ENCODE measurements at places on chromosomes 3 and 15. TPM values are rescaled to one million over a fixed set of nuclear protein-coding genes. Genes with fewer than 3 reads are reported as not detected.

DAZL gene
- not detected for total RNA-seq

STAC gene
- 3.9 TPM for total RNA-seq

LSAMP gene
- total RNA-seq: 97.1 TPM

CAMK1 gene
- 39.8 TPM for total RNA-seq

CHRNA5 gene
- 2.0 TPM for total RNA-seq

TEX55 gene
- not detected for total RNA-seq

ATP2B2 gene
- 76.2 TPM for total RNA-seq

C3orf52 gene
- total RNA-seq: 0.25 TPM

PROS1 gene
- total RNA-seq: 7.6 TPM

GOLIM4 gene
- 16.0 TPM for total RNA-seq

ITGA11 gene
- 1.5 TPM for total RNA-seq

DBR1 gene
- 22.6 TPM for total RNA-seq

UBA5 gene
- 86.3 TPM for total RNA-seq

CLDN18 gene
- total RNA-seq: under 0.01 TPM

CDHR4 gene
- total RNA-seq: under 0.01 TPM

CPEB1 gene
- total RNA-seq: 2.5 TPM

HCN4 gene
- 4.4 TPM for total RNA-seq

MAPK6 gene
- 64.2 TPM for total RNA-seq

LRRC2 gene
- total RNA-seq: 2.5 TPM

ST8SIA2 gene
- 77.4 TPM for total RNA-seq

TUSC7 gene
- total RNA-seq: 0.25 TPM

APOD gene
- total RNA-seq: 7.4 TPM

FOXB1 gene
- not detected for total RNA-seq

SLC41A3 gene
- 52.1 TPM for total RNA-seq

LRRC15 gene
- total RNA-seq: not detected

SLC28A2 gene
- total RNA-seq: not detected

TRPM1 gene
- not detected for total RNA-seq

SPESP1 gene
- 0.25 TPM for total RNA-seq

SEMA3B gene
- 3.2 TPM for total RNA-seq

MOBP gene
- total RNA-seq: 0.25 TPM

RYR3 gene
- total RNA-seq: 12.5 TPM
